ENCODE measurements at places on chromosomes 4 and X.

- no peak for DNase-seq
Observed at GRCh38 chr4:2591189-2591588, 54.7 kb downstream of the FAM193A start.

DNA sequence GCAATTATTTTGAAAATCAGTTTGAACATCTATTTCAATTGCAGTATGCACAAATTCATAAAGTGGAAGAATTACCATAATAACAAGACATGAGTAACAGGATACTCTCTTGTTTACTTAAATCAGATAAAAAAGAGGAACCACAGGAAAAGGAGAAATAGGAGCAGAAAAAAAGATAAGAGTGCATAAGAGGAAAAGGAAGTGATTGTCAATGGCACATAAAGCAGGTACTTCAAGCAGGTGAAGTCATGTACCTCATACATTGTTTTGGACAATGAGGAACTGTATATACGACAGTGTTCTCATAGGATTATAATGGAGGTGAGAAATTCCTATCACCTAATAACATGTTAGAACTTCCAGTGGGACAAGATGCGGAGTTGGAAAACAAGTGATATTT lies 334.5 kb upstream of the PCDH7 start:
- no peak for DNase-seq

GRCh38 chr4:124711471-124712371 lies 811 bp downstream of the ANKRD50 start:
- DNase-seq, result no peak

GRCh38 chr4:70110917-70111316 lies 43.1 kb upstream of the PRR27 start:
- no peak for DNase-seq

Data from stimulated activated CD8-positive, alpha-beta memory T cell treated with anti-CD3 and anti-CD28 coated beads, Interleukin-4, amount 100 ng/mL, for 4 hours (primary cell).